ENCODE measurements at places on chromosomes 4 and X.

DNA sequence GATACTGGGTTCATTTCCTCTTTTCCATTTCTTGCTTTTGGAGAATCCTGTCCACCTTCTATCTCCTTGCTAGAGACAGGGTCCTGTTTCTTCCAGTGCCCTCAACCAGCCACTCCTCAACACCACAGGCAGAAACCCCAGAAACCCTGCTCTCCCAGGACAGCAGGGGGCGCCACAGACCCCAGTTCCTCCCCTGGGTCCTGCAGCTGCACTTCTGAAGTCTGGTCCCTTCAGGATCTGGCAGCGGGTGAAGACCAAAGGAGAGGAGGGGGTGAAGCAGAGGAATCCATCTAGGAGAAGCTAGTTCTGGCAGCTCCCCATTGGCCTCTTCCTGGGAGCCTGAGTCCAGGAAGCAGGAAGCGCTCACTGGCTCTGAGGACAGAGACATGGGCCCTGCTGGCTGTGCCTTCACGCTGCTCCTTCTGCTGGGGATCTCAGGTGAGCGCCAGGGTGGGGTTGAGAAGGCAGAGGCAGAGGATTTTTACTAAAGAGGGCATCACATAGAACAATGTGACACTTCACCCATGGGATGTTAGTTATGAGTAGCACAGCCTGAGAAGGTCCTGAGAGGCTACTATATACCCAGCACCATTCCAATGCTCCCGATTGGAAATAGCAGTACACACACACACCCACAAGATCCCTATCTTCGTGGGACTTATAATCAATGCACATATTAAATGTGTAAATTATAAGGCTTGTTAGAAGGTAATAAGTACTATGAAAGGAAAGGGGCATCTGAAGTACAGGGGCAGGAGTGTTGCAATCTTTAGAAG, at the start of gene PRSS48:
Gene PRSS48, plus strand, starts transcription at position 375 of the 776 bp plus-strand sequence. Its CDS starts 12 bp downstream, at position 387.
- DNase-seq = peak; percentile 7

DNA sequence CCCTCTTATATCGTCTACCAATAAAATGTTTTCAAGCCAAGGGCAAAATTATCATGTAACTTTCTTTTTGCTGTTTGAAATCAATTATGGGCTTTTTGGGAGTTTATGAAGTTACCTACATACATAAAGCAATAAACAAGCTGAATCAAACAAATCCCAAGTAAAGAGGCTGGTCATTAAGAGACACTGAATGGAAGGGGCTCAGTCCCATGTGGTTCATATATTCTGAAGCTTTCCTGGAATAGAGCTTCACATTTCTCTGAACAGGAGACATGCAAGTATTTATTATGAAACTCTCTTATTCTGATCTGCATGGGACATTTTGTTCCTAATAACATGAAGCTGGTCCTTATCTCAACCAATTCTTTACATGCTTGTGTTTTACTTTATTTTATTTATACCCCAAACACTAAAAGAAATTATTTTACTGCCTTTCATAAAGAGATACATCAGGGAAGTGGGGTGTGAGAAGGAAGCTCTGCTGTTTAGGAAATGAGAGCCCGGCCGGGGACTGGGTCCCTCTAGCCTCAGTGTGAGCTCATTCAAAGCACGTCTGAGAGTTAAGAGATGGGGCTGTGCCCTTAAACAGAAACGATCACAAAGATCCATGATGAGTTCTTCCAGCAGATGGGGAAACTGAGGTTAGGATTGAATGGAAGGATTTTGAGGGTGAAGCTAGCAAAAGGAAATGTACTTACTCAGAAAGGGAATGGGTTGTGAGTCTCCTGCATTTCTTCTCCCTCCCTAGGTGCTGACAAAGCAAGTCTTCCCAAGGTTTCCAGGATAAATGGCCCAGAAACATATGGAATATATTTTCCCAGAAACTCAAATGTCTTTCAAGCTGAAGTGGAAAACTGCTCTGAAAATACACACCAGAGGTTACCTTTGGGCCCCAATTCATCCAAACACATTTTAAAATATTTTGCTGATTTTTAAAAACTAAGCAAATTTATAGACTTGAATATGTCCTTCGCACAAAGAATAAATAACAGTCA, 93.1 kb upstream of the LNX1 start:
- no peak for DNase-seq

- no peak for DNase-seq
Observed at GRCh38 chr4:75549019-75549418, 6.8 kb upstream of the ODAPH start.

GRCh38 chrX:107709266-107709806, 66.3 kb downstream of the TSC22D3 start:
- DNase-seq = no peak

DNA sequence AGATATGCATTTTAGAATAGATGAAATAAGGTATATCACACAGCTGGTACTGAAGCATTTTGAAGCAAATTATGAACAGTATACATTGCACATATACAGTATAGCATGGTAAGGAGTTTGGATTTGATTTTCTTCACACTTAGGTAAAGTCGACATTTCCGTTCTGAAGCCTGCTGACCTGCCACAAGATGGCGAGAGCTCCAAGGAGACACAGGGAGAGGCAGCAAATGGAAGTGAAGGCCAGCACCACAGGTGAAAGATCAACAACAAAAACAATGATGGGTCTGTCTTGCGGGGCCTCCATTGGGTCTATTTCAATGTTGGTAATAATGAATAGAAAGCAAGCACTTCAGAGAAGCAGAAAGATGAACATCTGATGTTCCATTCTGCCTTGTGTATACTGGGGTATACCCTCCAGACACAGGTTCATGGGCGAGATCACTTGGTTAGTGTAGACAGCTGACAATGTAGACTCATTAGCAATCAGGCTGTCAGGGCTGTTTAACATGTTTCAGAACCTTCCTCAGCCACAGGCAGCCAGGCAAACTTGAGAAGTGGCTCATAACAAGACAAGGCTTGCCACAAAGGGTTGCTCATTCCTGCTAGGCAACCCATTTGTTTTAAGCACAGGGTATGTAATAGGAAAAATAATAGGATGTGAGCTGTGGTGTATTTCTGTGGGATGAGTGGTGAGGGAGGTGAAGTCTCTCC, 21.4 kb upstream of the NOX1 start:
- no peak for DNase-seq

DNA sequence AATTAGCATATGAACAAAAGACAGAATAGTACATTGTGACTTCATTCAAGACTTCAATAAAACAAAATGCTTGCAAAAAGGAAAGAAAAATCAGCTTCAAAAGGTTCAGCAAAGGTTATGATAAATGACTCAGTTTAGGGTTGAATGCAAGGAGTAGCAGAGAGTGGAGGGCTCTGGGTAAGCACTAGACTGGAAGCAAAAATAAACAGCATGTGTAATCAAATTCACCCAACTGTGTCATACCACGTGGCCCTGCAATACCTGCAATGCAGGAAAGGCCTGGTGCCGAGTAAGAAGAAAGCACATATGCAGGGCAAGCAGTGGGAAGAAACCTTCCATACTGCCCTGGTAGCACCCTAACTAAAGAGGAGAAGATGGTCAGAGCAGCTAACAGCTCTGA, 88.7 kb downstream of the ATP11C start:
- DNase-seq = no peak

DNA sequence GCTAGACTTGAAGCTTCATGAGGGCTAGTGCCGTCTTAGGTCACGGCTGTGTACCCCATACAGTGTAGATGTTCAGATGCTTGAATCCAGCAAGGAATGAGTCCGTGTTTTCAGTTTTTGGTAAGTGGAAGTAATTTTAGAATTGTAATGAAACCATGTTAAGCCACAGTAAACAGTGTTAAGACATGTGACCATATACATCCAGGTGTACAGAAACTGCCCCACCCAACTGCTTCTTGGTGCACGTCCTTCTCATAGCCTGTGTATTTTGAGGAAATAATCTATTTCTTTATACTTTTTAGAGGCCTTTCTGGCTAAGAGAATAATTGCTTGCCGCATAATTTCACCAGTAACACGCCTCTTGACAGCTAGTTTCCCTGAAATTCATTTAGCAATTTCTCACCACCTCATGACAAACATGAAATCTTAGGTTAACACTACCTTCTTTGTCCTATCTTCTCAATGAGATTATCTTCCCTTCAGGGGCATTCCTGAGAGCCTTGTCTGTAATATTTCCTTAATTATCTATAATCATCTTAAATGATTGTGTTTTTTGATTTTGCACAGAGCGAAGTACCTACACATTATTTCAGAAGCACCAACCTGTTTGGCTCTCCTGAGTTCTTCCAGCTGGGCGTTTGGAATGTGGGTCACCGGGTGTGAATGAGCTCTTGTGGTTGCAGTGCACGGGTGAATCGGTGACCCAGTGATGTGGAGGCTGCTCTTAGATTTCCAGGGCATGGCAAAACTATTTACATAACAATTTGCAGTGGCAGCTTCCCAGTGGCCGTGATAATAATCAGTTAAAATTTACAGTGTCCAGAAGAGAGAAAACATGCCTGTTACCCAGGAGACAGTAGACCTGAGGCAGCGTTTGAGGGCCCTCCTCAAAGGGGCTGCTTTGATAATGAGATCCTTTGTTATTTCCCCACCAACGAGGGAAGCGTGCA, 50.2 kb upstream of the TADA2B start:
- DNase-seq = no peak

- no peak for DNase-seq
Observed at GRCh38 chrX:19955306-19955705, 35.6 kb downstream of the BCLAF3 start.

DNA sequence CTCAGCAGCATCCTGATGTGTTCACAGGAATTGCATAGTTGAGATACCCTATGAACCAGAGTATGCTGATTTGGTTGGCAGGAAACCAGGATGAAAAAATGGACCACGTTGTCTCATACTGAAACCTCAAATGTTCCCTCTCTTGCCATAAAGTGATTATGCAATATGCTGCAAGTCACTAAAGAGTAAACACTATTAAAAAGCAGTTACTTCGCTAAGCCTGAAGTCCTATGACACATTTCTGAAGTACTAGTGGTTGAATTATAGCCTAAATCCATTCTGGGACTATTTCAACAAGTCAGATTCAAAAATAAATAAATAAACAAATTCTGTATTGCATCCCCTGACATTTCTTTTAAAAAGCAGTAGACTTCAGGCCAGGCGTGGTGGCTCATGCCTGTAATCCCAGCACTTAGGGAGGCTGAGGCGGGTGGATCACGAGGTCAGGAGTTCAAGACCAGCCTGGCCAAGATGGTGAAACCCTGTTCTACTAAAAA, 106.0 kb upstream of the NAP1L5 start:
- peak; percentile 72 for DNase-seq

- no peak for DNase-seq
Observed at GRCh38 chr4:53531585-53532224, 59.6 kb downstream of the LNX1 start.

GRCh38 chrX:15207994-15208393, 61.9 kb downstream of the ASB9 start:
- no peak for DNase-seq

DNA sequence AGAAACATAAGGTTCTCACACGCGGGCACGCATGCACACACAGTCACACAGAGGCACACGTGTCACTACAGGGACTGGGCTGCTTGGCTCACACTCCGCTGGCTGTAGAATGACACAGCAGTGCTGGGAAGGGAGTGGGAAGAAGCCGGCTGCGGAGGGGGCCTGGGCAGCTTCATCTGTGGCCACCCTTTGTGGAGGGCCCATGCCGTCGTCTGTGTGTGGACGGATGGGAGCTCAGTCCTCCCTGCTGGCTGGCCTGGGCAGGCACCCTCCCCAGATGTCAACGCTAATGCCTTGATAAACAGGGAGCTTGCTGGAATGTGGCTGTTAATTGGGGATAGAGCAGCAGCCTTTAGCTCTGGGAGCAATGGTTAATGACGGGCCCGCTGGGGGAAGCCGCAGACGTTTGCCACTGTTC, 621.1 kb downstream of the BCOR start:
- DNase-seq = no peak

- DNase-seq = no peak
Observed at GRCh38 chr4:21757248-21757647, 191.3 kb downstream of the KCNIP4 start.

GRCh38 chrX:154607370-154607769, 11.7 kb downstream of the CTAG1B start:
- DNase-seq = no peak

DNA sequence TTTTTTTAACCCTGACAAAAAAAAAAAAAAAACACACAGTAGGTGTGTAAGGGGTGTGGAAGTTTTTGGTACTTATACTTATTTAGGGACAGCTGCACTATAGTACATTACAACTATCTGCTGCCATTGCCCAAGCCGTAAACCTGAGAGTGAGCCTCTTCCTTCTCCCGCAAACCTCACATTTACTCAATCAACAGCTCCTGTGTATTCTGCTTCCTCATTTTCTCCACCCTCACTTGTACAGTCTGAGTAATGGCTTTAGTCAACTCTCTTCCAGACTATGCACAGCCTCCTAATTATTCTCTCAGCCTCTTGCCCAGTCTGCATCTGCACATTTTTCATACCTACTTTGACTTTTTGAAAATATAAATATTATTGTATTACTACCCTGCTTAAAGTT, 362.0 kb downstream of the ADAM29 start:
- DNase-seq = no peak

- DNase-seq = no peak
Observed at GRCh38 chr4:16122784-16123183, 39.0 kb upstream of the PROM1 start.

GRCh38 chrX:77900688-77901087, 1.4 kb downstream of the COX7B start:
- DNase-seq = peak; percentile 71

GRCh38 chrX:39810901-39811300, 286.9 kb downstream of the BCOR start:
- DNase-seq = no peak
